ENCODE measurements at places on chromosomes 2 and 18.

DNA sequence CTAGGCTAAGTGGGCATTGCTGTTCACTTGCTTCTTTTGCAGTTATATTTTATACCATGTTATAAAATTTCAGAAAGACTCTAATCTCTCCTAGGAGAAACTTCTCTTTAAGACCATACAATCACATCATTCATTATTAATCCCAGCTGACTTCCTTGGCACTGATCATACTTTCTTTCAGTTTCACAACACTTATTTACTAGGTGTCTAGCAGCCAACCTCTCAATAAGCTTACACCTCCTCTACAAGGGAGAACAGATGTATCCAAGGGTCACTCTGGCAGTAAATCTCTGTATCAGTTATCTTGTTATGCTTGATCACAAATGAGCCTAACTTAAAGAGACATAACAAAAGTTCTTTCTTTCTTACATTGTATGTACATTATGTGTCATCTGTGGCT, 69.8 kb upstream of the EPB41L5 start:
- H3K4me1 ChIP-seq: peaks cover 23% of the 10 kb centered on the region
- H3K4me3 ChIP-seq: no peak overlapping the region
- peaks cover 59% of the 10 kb centered on the region for H3K36me3 ChIP-seq
- DNase-seq: no peak
- no peaks in the 10 kb centered on the region for H3K27me3 ChIP-seq
- H3K27ac ChIP-seq: peak overlapping the region; percentile 26

DNA sequence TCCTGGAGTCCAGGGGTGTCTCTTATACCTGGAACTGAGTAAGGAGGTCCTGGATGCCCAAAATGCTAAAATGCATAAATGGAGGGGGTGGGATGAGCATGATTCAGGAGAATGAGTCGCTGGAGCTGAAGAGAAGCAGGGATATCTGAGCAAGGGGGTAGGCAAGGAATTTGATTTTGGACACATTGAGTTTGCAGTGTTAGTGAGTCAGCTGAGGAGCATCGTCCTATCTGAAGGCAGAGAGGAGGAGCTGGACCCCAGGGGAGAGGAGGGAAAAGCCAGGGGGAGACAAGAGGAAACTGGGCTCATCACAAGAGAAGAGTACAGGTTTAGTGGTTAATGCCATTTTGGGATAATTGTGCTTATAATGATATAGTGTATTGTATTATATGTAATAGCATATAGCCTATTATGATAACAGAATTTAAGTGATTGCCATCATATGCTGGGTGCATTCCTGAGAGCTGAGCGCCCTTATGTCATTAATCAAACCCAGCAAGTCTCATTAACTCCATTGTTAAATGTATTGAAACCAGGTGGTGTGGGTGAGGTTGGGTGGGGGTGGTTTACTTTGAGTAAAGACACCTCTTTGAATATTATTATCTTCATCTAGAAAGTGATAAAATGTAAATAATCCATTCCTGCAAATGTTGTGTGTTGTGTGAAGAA, 12.4 kb downstream of the EHD3 start:
- H3K27ac ChIP-seq: no peak overlapping the region
- peaks cover 8% of the 10 kb centered on the region for H3K4me1 ChIP-seq
- no peaks in the 10 kb centered on the region for H3K36me3 ChIP-seq
- DNase-seq: no peak

GRCh38 chr18:77086656-77087392, 45.8 kb downstream of the MBP start:
- no peak overlapping the region for H3K4me3 ChIP-seq
- H3K4me1 ChIP-seq: peaks cover 39% of the 10 kb centered on the region
- no peak overlapping the region for H3K27ac ChIP-seq
- H3K27me3 ChIP-seq: no peaks in the 10 kb centered on the region
- H3K36me3 ChIP-seq: peaks cover 55% of the 10 kb centered on the region
- no peak for DNase-seq

- H3K4me3 ChIP-seq: peak within 1 kb of the TSS; percentile 78
- peaks cover 48% of the 10 kb centered on the region for H3K27me3 ChIP-seq
- H3K4me1 ChIP-seq: peaks cover 12% of the 10 kb centered on the region
- no peaks in the 10 kb centered on the region for H3K36me3 ChIP-seq
- peak; percentile 51 for DNase-seq
Measured at GRCh38 chr2:27118525-27119329, at the start of gene CGREF1. TSS of gene CGREF1 (minus strand) at chr2:27119128. CDS start at chr2:27104366, 14,762 bp downstream.
